ENCODE measurements at places on chromosomes 4 and X. TPM values are rescaled to one million over a fixed set of nuclear protein-coding genes. Genes with fewer than 3 reads are reported as not detected.

IL1RAPL1 gene
- 0.24 TPM for total RNA-seq

DNA sequence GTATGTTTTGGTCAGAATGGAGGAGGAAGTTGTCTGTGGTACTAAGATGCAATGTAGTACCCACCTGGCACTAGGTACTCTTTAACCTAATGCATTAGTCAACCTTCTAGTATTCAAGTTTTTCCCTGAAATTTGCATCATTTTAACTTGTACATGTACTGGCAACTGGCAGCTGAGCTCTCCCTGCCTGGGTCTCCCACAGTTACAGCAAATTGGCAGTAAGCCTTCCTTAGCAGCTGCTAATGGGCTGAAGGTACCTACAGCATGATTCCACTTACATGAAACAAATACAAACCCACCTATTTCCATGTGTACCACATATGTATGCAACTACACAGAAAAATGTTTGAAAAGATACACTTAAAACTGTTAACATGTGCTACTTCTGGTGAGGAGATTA, 8.1 kb upstream of the KLHL2 start:
- DNase-seq: no peak

- no peak for DNase-seq
These were observed 224.3 kb downstream of the DCLK2 start for GRCh38 chr4:150302553-150302952.

DNA sequence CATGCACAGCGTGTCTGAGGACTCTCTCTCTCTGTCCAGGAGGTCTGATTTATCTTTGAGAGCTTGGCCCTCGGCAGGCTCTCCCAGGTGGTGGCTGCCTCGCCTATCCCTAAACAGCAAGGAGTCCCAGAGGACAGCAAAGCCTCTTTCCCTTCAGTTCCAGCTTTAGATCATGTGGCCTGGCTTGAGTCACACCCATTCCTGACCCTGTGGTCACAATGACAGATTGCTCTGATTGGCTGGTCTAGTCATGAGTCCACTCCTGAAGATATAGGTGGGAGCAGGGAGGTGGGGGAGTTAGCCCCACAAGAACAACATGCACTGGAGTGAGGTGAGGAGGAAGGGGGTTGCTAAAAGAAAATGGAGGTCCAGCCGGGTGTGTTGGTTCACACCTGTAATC, 12.1 kb upstream of the PORCN start:
- DNase-seq: no peak

DNA sequence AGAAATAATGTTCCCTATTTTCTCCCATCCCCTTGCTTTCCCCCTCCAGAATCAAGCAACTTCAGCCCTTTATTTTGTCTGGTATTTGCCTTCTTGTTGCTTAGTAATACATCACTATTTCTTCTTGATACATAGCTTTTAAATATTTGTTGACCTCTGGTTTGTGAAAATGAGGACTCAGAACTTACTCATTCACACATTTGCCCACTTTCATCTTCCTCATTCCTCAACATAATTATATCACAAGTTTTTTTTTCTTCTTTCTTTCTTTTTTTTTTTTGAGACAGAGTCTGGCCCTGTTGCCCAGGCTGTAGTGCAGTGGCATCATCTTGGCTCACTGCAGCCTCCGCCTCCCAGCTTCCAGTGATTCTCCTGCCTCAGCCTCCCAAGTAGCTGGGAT, 28.9 kb upstream of the NDUFC1 start:
- no peak for DNase-seq

DNA sequence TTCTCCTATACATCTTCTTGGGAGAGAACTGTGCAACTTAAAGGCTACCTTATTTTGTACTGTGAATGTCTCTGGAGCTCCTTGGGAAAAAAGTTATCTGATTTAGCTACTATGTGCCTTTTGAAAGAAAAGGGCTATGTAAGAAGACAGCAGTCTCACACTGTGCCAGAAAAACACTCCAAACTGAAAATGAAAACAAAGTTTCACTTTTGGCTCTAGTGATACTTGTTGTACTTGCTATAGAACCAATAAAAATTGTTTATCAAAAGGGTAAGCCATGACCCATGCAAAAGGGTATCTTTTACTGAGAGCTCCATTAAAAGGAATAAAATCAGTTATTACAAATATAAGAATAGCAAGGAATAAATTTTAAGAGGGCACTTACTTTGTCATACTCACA, 2270.0 kb downstream of the ARAP2 start:
- DNase-seq: no peak

Data from uterus (tissue), 4 donors.